ENCODE measurements at places on chromosomes 6 and 20.

- DNase-seq, result no peak
Measured at GRCh38 chr20:33022289-33022688, 9.2 kb upstream of the BPIFB6 start.

DNA sequence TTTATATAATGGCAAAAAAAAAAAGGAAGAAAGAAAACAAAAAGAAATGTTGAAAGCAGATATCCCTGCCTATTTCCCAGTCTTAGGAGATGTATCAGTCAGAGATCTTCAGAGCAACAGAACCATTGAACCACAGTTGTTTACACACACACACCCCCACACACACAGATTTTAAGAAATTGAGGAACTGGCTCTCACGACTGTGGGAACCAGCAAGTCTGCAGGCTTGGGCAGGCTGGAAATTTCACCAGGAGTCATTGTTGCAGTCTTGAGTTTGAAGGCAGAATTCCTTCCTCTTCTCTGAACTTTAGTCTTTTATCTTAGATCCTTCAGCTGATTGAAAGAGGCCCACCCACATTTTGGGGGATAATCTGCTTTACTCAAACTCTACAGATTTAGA is 380.9 kb downstream of the CDKAL1 start:
- DNase-seq, result no peak

DNA sequence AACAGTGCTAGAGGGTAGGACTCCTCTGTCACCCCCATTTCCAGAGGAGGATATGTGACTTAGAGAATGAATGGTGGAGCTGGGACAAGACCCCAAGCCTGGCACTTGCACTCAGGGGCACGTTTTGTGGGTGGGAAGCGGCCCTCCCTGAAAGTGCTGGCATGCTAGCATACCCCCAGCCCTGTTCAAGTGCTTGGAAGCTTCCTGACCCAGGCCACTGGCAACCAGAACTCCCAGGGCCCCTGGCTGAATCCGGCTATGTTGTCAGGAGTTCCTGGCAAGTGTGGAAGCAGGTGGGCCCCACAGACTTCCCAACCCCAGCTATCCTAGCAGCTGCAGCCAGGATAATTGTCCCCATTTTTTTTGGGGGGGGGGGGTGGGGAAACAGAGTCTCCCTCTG is 35.6 kb upstream of the TGM2 start:
- DNase-seq, result no peak

GRCh38 chr6:127342296-127342945 is 988 bp downstream of the ECHDC1 start:
- DNase-seq, result no peak

DNA sequence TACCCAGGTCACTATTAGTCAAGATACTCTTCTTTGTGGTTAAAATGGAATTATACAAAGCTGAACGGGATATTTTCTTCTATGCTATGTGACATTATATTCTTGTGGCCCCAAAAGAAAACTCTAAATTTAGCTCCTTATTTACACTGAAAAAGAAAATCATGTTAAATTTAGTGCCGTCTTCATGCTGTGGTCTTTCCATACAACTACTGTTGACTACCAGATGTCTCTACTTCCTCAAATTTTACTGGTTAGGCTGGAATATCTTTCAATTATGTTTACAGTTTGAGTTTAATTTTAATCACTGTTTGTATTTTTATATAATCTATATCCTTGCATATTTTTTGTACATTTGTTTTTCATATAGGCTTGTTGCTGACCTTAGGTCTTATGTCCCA is 95.6 kb upstream of the FOXO3 start:
- no peak for DNase-seq

- no peak for DNase-seq
Measured at GRCh38 chr6:133724726-133725125, 164.2 kb upstream of the TCF21 start.

DNA sequence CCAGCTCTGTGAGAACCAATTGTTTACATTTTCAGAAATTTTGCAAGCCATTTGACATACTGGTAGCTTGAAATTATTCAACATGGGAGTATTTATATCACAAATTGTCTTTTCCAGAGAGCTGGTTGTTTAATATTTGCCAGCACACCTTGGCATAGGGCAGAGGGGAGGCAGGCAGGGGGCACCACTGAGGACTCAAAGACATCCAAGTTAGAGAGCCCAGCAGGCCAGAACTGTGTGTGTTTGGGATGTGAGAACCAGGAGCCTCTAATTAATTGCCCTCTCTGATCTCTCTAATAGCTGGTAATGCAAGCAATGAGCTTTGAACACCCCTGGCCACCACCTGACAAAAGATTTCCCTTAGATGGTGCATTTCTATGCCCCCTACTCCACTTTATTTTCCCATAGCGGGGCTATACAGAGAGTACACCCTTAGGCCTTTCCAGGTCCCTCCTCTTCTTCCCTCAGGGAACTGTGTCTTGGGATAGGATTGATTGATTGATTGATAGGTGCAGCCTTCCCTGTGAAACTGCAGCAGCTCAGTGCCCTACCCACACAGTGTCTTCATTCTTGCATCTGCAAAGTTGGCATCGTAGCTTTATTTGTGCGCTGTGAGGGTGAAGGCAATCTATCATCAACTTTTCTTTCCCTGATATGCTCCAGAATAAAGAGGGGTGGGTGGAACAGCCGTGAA is 29.2 kb downstream of the MOCS1 start:
- DNase-seq, result no peak

DNA sequence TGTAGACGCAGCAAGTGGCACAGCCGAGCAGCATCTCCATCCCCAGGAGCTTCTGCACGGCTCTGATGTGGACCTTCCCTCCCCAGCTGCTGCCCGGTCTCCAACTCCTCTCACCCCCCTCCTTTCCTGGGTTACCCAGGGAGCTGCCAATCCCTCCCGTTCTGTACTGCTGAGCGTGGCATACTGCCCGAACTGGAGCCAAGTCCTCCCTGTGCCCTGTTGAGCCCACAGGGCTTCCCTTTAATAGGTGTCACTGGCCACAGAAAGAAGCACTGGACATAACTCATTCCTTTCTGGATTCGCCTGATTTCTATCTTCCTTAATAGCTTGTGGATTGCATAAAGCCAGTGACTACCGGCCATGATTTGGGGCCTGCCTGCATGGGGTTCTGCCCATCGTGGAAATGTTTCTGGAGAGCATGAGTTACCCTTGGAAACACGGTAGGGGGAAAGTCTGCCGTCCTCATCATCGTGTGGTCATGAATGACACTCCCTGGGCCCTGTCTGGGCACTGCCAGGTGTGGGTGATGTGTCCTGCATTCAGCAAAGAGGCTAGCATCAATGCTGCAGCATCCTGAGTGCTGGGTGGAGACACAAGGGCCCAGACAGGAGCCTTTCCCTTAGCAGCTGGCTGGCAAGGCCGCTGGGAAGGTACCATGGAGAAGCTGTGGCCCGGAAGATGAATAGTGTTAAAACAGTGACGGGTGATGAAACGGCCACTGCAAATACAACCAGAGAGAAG is 189.7 kb downstream of the SYNDIG1 start:
- no peak for DNase-seq

DNA sequence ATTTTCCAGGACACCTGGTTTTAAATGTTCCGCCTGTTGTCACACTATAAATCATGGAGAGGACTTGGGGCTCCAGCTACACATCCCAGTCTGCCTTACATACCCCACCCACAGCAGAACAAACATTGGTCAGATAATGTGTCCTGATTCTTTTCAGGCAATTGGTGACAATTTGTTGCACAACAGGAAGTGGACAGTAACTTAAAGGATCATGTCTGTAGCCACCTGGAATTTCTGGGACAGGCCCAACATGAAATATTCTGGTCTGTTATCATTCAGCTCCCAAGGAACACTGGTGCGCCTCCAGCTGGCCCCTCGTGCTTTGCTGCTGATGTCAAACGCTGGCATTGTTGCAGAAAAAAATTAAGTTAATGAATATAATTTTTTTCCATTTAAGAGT is 117.2 kb downstream of the SOBP start:
- no peak for DNase-seq

GRCh38 chr20:62282877-62283503 is 19.8 kb upstream of the ADRM1 start:
- no peak for DNase-seq

GRCh38 chr6:12950976-12951375 is 234.4 kb downstream of the PHACTR1 start:
- no peak for DNase-seq

DNA sequence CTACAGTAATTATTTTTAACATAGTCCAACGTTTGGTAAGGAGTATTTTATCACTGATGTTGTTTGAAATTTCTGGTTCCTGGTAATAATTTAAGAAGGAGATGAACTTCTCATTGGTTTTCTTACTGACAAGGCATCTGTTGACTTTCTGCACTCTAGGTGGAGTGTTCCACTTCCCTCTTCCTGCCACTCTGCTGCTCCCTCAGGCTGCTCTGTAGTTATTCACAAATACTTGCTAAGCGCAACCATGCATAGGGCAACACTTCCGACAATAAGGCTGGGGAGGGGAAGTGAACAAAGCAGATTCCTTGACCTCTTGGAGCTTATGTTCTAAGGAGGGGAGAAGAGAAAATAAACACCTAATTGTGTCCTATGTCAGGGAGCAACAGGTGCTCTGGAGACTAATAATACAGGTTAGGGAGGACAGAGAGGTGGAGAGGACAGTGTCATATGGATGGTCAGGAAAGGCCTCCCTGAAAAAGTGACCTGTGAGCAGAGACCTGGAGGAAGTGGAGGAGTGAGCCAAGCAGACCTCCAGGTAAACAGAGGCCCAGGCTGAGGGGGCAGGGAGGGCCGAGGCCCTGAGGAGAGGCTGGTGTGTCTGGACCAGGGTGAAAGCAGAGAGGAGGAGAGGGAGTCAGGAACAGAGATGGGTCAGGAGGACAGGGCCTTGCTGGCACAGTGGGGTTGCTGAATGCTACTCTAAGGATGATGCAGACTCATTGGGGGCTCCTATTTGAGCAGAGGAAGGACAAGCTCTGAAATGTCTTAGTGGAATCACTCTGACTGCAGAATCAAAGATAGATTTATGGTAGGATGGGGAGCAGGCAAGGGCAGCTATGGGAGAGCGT is 134.8 kb upstream of the SLC24A3 start:
- DNase-seq, result no peak

DNA sequence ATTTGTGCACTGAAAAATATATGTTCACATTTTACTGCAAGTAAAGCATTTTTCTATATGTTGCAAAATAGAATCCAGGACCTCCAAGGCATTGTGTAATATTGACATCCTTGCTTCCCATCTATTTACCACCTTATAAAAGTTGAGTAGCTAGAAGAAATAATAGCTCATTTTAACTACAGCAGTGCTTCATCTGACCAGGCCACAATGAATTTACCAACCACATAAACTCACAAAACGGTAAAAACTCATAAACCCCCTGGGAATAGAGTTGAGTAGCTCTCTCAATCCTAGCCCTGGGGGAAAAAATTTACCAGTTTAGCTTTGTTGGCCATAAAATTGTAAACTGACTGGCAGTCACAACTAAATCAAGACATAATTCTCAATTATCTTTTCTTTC is 3.9 kb downstream of the ATXN1 start:
- DNase-seq, result no peak

- no peak for DNase-seq
Measured at GRCh38 chr6:135147637-135148592, 33.2 kb upstream of the MYB start.

- no peak for DNase-seq
Measured at GRCh38 chr6:148846778-148847761, 100.2 kb downstream of the UST start.

GRCh38 chr6:124797224-124797623 is 165.0 kb upstream of the RNF217 start:
- DNase-seq, result no peak

DNA sequence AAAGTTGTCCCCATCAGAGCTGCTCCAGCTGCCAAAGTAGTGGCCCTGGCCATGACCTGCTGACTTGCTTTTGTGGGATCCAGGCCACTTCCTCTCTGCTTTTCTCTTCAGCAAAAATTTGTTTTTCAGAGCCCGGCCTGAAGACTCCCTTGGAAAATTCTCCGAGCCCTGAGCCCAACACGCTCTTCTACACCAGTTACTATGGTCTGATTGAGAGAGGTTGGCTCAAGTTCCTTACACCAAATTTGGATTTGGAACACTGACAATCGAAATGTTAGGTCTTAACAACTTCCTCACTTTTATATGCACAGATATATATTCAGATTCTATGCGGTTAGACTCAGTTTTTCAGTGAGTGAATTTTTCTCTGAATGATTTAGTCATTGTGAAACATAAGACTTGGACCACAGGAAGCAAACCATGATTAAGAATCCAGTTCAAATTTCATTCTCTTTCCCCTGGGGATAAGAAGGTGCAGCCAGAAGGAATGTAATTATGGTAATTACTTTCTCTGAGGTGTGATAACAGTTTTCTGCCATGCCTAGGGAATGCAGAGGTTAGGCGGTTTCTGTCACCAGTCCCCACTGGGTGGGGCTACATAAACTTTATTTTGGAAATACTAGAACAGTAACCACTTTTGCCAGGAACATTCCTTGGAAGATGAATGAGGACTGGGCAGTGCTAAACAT is 365.2 kb downstream of the SYNE1 start:
- DNase-seq, result no peak

- no peak for DNase-seq
Measured at GRCh38 chr6:31933537-31933936, 6.0 kb downstream of the C2 start.

DNA sequence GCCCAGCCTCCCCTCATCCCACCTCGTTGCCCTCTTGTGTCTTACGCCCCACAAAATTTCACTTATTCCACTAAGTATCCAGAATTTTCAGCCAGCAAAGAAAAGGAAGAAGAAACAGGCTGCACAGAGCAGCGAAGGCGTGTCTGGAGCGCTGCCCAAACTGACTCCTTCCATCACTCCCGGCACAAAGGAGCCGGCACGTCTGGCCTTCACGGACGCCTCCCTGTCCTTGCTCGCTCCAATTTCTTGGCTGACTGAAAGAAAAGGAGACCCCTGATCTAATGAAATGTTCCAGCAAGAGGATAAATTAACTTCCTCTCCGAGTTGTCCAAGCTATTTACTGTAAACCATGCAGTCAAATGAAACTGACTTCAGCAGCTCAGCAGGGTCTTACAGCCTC is 152.3 kb upstream of the CDH4 start:
- DNase-seq, result no peak

GRCh38 chr6:14642842-14643241 is 525.3 kb downstream of the CD83 start:
- no peak for DNase-seq

DNA sequence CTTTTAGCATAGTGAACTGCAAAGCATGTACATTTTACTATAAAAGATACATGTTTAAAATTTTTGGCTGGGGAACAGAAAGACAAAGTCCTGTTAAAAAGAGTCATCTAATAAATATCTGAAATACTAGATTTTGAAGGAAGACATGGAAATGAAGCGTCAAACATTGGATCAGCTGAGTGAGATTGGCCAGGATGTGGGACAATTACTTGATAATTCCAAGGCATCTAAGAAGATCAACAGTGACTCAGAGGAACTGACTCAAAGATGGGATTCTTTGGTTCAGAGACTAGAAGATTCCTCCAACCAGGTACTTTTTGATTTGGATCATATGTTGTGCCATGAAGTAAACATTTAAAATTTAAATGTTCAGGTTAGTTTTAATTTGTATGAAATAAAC is 162.3 kb downstream of the UTRN start:
- DNase-seq, result no peak

GRCh38 chr6:97133067-97133466 is 149.9 kb downstream of the MMS22L start:
- no peak for DNase-seq

Data from stimulated activated CD4-positive, alpha-beta T cell treated with anti-CD3 and anti-CD28 coated beads, Interleukin-1b, Interleukin-23, amount 100 ng/mL, for 48 hours (primary cell).